ENCODE measurements at places on chromosomes 16 and 17.

DNA sequence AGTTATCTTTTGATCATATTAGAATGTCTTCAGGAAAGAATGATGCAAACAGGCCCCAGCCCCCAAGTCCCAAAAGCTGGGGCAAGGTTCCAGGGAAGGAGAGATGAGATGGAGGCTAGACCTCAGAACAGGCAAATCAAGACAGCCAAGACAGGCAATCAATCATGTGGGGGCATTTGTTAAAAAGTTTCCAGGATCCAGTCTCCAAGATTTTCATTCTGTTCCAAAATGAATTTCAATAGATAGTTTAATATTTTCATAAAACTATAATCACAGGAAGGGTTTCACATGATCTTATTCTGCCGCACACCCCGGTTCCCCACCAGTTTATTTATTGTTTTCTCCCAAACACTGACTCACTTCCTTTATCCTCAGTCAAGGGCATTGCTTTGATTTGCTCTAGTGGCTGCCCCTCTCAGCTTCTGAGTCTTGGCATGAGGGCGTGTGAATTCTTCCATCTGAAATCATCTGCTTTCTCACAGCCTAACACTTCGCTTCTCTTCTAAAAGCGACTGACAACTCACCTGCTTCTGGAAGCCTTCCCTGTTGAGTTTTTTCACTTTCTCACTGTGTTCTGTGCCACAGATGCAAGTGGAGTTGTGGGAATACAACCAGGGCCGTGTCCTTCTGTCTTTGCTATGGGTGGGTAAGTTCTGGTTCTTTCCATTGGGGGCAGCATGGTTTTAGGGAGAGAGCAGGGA is 12.2 kb upstream of the TERF2 start:
- DNase-seq = peak; percentile 41

DNA sequence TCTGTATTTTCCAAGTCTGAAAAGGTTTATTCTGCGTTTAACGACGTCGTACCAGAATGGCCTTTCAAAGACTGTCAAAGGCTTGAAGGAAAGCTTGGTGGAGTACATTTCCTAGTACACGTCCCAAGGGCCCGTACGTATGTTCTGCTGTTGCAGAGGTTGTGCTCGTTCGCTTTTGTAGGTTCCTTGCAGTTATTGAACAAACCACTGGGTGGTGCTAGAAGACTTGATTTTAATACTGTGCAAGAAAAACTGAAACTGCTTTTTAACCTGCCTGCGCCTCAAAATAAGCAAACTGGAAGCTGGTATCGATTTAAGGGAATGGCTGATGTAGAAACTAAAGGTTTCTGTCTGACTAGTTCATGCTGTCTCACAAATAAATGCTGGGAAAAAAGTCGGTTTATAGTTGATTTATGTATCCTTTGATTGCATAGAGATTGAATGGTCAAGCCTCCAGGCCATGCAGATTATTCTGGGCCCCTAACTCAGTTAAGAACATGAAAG is 54.6 kb downstream of the USP10 start:
- DNase-seq = no peak

DNA sequence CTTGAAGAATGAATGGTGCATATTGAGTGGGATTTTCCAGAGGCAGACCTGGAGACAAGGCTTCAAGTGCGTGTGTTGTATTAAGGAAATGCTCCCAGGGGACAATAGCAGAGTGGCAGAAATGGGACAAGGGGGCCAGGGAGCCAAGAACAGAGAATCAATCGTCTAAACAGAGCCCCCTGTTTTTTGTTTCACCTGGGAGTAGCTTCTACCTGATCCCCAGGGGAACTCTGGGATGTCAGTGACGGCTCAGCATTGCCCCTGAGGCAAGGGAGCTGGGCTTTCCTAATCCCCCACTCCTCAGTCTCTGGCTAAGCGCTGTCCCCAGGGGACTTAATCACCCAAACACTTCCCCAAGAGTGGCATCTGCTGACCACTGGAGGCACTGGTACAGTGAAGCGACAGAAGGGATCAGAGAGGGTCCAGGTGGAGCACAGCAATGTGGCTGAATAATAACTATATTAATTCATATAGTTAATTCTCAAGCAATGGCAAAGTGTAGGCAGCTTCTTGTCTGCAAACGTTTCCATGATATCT is 35.7 kb upstream of the C16orf78 start:
- DNase-seq = no peak

- DNase-seq = no peak
These were observed 31.0 kb downstream of the MBTPS1 start for GRCh38 chr16:84085773-84086172.
